IPS-NIHi11 (cell line): ENCODE measurements at places on chromosomes 7 and 10.
A peak's percentile ranks its signal among the peaks of the same experiment; 100 is the strongest.

GRCh38 chr7:104795086-104795485 is 218.9 kb upstream of the KMT2E start:
- no peak for DNase-seq

GRCh38 chr10:113616244-113617074 is 47.4 kb downstream of the NRAP start:
- peak; percentile 37 for DNase-seq

DNA sequence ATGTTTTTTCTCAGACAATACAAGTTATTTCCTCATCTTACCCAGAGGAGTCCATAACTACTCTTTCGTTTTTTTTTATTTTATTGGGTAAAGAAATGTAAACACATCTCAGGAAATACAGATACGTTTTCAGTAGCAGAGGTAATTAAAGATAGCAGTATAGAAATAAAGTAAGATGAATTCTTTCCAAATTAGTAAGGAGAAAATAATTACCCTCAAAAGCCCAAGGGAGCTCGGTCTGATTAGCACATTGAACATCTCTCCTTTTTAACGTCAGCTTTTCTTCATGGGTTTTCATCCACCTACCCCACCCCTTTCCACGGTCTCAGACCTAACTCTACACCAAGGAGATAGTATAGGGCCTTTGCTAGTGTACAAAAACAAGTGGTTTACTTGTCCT is 294.2 kb downstream of the GRID1 start:
- no peak for DNase-seq

GRCh38 chr7:70805360-70805759 is 326.6 kb upstream of the GALNT17 start:
- DNase-seq = no peak

DNA sequence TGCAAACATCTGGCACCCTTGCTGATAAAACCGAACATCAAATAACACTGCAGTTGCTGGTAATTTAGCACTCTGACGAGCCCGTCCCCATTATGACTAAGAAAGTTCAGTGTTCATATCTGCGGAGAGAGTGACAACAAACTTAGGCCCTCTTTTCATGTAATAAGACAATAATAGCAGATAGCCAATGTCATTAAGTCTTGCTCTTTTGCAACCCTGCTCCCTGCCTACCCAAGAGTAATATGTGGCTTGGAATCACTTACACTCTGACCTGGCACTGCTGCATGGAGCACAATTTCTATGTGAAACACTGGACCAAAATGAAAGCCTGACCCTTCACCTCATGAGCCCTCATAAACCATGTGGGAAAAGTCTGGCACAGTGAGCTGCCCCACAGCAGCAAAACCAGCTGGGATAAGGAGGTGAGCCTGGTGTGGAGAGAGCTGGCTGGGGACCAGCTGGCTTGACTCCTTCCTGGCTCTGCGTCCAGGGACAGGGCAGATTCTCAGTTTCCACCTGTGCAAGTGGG is 86.5 kb downstream of the HIPK2 start:
- no peak for DNase-seq
